RCC 7860 (cell line): ENCODE measurements at places on chromosomes 11 and 22.

DNA sequence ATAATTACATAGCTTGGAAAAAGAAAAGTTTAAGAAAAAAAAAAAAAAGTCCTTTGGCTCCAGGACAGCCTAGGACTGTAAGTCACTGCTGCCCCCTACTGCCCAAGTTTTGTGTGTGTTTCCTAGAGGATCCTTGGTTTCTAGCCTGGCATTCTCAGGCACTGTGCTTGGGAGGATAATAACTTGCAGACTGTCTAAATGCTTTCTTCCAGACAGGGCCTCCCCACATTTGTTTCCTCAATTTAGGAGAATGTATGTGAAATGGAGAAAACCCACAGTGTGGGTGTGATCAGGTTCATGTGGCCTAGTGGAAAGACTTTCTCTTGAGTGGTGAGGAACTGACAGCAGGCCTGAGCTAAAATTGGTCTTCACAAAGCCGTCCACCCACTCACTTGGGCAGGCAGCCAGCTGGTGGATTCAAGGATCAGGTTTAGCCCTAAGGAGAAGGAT is 191.0 kb downstream of the NAV2 start:
- DNase-seq: peak; percentile 41

- DNase-seq: no peak
These were observed 23.6 kb downstream of the KCNJ4 start for GRCh38 chr22:38431266-38432010.

- DNase-seq: peak; percentile 52
These were observed 5.7 kb downstream of the PRR5 start for GRCh38 chr22:44707752-44708151.

- no peak for DNase-seq
These were observed 129.7 kb downstream of the LDLRAD3 start for GRCh38 chr11:36073411-36074203.

DNA sequence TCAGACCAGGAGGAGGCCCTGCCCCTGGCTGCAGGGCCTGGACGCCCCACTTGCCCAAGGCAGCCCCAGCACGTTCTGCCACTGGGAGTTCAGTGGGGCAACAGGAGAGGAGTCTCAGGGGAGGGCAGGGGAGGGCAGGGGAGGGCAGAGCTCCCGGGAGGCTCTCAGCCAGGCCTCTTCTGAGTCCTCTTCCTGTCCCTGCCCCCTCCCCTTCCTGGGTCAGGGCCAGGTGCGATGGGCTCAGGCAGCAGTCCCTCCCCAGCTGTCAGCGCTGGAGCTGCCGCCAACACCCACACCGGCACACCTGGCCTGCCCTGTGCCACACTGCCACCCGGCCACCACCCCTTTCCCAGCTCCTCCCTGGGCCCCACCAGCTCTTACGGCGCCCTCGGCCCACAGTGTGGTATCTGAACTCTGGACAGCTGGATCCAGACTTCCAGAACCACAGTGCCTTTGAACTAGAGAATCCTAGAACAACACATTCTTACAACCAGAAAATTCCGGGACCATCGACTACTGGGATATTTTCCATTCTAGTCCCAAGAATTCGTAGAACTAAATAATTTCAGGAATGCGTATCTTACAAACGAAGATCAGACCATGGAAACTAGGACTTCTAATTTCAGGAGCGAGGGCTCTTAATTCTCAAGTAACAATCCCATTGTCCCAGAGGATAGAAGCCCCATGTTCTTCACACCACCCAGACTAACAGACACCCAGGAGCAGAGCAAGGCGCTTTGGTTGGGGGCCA is 21.8 kb downstream of the RPL3 start:
- DNase-seq: no peak
